ENCODE measurements at places on chromosomes 1 and 21. TPM values are rescaled to one million over a fixed set of nuclear protein-coding genes. Genes with fewer than 3 reads are reported as not detected.

AK5 gene
- 6.3 TPM for polyA plus RNA-seq

DNA sequence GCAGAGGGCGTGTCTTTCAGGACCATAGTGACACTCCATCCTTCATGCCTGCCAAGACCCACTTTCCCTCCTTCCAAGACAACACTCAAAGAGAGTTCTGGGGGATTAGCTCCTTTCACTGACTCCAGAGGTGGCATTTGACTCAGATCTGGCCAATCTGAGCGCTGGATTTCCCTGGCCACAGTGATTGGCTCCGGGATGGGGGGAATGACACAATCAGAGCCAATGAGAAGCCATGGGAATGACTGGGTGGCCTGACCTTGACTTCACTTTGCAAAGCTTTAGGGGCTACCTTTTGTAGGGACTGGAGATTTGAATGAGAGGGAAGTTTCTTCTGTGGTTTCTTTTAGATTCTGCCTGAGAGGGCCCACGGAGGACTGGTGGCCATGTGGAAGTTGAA is 26.9 kb upstream of the WNT4 start:
- peaks cover 2% of the 10 kb centered on the region for H3K27me3 ChIP-seq
- H3K4me3 ChIP-seq = no peak overlapping the region
- no peak for DNase-seq
- H3K4me1 ChIP-seq = peaks cover 9% of the 10 kb centered on the region

DNA sequence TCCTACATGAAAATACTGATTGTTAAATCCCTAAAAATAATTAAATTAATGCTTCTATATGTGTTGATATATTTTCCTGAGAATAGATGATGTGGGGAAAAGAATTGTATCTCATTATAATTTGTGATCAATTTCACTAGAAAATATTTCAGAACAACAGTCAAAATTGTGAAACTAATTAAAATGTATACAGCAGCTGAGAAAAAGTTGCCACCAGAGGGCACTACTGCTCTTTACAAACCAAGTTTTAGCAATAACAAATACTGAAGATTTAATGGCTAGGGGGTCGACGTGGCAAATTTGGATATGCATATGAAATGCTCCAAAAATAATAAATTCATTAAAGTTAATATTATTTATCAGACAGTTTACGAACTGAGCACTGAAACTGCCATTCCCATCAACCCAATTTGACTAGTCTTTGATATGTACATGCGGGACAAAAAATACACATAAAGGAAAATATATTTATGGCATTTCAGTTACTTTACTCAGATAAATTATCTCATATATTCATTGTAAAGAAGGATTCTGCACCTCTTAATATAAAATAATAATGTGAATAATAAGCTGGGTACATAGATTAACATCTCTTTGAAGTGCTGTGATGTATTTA is 96.3 kb upstream of the TMPRSS15 start:
- no peak overlapping the region for H3K4me3 ChIP-seq

DNA sequence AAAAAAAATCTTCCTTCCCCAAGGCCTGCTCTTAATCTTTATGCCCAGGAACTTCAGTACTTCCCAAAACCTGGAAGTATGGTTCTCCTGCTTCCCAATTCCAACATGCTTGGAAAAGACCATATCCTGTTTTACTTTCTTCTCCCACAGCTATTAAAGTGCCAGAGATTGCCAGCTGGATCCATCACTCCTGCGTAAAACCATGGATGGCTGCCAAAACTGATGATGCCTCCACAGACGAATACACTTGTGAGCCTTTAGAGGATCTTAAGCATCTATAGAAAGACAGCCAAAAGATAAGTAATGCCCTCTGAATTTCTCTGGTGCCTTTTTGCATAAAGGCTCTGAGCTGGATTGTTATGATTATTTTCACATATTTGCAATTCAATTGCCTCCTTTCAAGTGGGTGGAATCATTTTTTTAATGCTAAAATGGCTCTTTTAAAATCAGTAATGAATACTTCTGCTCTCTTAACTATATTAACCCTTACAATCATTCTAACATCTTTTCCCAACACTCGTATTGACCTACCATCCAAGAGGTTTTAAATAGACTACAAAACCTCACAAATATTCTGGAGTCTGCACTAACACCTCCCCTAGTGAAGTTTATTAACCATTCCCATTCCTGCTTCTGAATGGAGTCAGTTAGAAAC is 1807.8 kb downstream of the BRINP3 start:
- H3K4me1 ChIP-seq = no peaks in the 10 kb centered on the region
- H3K27ac ChIP-seq = no peak overlapping the region
- H3K27me3 ChIP-seq = no peaks in the 10 kb centered on the region
- DNase-seq = no peak

IFI44L gene
- 6.0 TPM for polyA plus RNA-seq

DNA sequence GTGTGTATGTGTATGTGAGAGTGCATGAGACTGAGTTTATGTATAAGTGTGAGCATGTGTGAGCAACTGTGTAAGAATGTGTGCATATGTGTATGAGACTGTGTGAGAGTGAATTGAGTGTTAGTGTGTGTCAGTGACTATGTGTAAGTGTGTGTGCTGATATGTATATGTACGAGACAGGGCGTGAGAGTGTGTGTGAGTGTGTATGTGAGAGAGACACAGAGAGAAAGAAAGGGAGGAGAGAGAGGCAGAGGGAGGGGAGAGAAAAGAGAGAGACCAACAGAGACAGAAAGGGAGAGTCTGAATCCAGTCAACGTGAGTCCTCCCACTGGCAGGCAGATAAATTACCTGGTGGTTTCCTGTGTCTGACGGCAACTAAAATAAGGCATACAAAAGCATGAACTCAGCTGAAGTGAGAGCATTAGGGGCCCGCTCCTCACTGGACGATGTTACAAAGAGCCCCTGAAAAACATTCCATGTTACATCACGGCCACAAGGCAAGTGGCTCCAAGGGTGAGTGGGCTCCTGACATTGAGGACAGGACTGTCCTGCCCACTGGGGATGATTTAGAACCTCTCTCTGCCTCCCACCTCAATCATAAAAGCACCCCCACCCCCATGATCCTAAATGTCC is 66.6 kb upstream of the TIAM1 start:
- H3K27ac ChIP-seq = no peak overlapping the region
- no peak overlapping the region for H3K4me3 ChIP-seq
- no peaks in the 10 kb centered on the region for H3K27me3 ChIP-seq
- no peaks in the 10 kb centered on the region for H3K36me3 ChIP-seq
- DNase-seq = no peak

DNA sequence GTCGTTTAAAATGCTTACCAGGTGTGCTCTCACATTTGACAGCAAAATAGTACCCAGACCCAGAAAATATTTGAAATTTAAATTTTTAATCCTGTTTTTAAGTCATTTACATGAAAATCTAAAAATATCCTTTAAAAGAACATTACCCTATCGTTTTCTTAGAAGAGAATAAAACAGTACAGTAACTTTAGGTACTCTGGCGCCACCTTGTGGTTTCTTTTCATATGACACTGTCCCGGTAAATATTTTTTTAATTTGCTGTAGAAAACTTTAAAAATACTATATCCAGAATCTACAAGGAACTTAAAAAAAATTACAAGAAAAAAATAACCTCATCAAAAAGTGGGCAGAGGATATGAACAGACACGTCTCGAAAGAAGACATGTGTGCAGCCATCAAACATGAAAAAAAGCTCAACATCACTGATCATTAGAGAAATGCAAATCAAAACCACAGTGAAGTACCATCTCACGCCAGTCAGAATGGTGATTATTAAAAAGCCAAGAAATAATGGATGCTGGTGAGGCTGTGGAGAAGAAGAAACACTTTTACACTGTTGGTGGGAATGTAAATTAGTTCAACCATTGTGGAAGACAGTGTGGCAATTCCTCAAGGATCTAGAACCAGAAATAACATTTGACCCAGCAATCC is 129.2 kb downstream of the RGS21 start:
- H3K27me3 ChIP-seq = peaks cover 1% of the 10 kb centered on the region
- H3K4me1 ChIP-seq = no peaks in the 10 kb centered on the region
- H3K36me3 ChIP-seq = no peaks in the 10 kb centered on the region
- peak; percentile 28 for DNase-seq
- no peak overlapping the region for H3K27ac ChIP-seq

GRCh38 chr1:110057963-110058518 is 12.4 kb downstream of the ALX3 start:
- H3K36me3 ChIP-seq = peaks cover 15% of the 10 kb centered on the region
- no peaks in the 10 kb centered on the region for H3K27me3 ChIP-seq
- no peak for DNase-seq
- H3K27ac ChIP-seq = no peak overlapping the region

FCRL6 gene
- 442 TPM for polyA plus RNA-seq

DNA sequence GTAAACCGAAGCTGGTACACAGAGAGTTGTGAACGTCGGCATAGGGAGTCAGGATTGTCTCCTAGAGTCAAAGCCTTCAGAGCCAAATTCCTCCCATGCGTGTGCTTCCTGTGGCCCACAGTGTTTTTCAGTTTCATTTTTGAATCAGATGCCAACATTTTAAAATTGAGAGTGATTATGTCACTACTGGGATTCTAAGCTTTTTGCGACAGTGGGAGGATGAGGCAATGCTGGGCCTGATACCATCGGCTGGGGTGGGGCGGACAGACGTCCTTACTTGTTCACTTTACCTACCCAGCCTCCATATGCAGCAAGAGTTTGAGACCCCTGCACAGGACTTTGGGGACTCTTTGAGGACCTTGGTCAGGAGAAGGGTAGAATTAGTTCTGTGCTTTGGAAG is 1.3 kb upstream of the KLHDC7A start:
- peaks cover 2% of the 10 kb centered on the region for H3K27me3 ChIP-seq
- no peak overlapping the region for H3K27ac ChIP-seq
- no peak for DNase-seq

GRCh38 chr1:30194046-30194619 is 529.3 kb downstream of the MATN1 start:
- no peak for DNase-seq
- H3K4me1 ChIP-seq = peaks cover 83% of the 10 kb centered on the region
- peaks cover 4% of the 10 kb centered on the region for H3K27me3 ChIP-seq
- no peaks in the 10 kb centered on the region for H3K36me3 ChIP-seq
- peak overlapping the region; percentile 70 for H3K27ac ChIP-seq
- H3K4me3 ChIP-seq = no peak overlapping the region

All from immature natural killer cell (primary cell).